Lung (tissue), 17 donors: ENCODE measurements at places on chromosomes 1 and 21. TPM values are rescaled to one million over a fixed set of nuclear protein-coding genes. Genes with fewer than 3 reads are reported as not detected.

- DNase-seq: no peak
Measured at GRCh38 chr21:36260802-36261201, 59.2 kb upstream of the MORC3 start.

DNA sequence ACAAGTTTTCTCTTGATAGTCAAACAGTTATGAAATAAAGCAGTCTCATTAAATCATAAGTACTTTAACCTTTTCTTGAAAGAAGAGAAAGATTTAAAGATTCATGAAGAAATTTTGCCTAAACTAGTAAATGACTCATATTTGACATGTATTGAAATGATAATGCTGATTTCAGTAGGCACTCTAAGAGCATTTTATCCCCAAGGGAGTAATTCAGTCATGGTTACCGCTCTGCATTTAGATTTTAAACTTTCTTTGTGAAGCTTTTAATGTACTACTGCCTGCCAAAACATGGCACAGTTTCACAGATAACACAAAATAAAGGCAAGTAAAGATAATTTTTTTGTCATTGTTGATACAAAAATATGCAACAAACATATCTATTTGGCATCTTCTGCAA lies 6.8 kb downstream of the USH2A start:
- DNase-seq: no peak

DNA sequence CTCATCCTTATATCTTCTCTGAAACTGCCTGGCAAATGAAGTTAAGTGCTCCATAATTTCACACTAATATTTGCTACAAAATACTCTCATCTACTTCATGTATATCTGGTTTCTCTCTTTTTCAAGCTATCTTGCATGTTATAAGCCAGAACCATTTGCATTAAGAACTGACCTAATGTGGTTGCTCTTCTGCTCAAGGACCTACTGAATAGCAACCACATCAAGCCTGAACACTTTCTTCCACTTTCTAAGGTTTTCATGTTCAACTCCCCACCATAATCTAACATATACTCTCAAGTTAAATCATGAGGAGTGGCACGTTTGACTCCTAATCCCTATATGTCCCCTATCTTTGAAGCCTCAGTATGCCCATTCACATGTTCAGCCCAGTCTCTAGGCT lies 27.2 kb downstream of the RGS1 start:
- no peak for DNase-seq

Gene ZNF593
- 19.7 TPM for total RNA-seq

- no peak for DNase-seq
Measured at GRCh38 chr1:170887726-170888125, 47.6 kb upstream of the MROH9 start.

Gene CLEC20A
- total RNA-seq: not detected

DNA sequence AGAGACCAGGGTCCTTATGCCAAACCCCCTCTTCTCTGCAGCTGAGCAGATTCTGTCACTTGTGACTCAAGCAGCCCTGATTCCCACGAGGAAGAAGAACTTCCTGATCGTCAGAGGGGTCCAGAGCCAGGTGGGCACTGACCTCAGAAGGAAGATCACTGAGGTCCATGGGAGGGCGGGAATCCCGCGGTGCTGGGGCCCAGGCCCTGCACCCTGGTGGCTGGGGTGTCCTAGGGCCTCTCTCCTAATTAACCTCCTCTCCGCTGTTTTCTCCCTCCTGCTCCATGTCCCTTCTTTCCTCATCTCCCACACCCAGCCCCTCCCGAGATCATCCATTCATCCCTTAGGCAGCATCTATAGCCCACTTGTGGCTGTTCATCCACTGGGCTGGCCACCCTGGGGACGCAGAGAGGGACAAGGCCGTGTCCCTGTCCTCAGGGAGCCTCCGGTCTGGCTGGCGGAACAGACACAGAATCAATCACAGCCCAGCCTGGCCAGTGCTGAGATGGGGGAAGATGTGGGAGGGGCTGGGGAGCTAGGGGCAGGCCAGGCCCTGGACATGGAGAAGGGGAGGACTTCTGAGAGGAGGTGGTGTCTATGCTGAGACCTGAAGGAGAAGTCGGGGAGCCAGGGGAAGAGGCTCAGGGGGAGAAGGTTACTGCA lies 638.3 kb downstream of the MATN1 start:
- no peak for DNase-seq

- DNase-seq: no peak
Measured at GRCh38 chr1:86650065-86650464, 54.3 kb upstream of the SH3GLB1 start.

Gene FAM78B
- total RNA-seq: 0.57 TPM

DNA sequence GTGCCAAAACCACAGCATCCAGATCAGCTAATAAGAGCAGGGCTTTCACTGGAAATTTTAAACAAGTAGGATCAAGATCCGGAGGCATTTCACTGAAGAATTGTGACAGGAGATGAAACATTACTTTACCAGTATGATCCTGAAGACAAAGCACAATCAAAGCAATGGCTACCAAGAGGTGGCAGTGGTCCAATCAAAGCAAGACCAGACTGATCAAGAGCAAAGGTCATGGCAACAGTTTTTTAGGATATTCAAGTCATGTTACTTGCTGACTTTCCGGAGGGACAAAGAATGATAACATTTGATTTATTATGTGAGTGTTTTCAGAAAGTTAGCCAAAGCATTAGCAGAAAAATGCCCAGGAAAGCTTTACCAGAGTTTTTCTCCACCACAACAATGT lies 8.2 kb downstream of the ZSWIM5 start:
- DNase-seq: no peak

DNA sequence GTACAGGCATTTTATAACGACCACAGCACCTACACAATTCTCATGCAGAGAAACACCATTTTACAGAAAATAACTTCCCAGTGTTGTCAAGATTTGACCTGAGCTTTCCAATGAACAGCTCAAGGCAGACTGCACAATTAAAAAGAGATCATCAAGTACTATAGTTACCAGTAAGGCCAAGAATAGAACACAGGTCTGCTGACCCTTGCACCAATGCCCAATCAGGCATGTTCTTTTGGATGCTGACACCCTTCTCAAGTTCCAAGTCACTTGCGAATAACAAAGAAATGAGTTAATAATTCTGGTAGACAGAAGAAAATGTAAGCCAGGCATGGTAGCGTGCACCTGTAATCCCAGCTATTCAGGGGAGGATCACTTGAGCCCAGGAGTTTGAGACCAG lies 101.9 kb downstream of the SLC45A1 start:
- no peak for DNase-seq
